NCI-H1930 (cell line): ENCODE measurements at places on chromosomes 1 and 21.

- DNase-seq: no peak
These were observed 545.9 kb downstream of the SMYD3 start for GRCh38 chr1:245961137-245961540.

GRCh38 chr1:181062836-181063428, 25.6 kb upstream of the IER5 start:
- DNase-seq: no peak

- no peak for DNase-seq
These were observed 20.2 kb downstream of the SDC3 start for GRCh38 chr1:30888391-30888790.

DNA sequence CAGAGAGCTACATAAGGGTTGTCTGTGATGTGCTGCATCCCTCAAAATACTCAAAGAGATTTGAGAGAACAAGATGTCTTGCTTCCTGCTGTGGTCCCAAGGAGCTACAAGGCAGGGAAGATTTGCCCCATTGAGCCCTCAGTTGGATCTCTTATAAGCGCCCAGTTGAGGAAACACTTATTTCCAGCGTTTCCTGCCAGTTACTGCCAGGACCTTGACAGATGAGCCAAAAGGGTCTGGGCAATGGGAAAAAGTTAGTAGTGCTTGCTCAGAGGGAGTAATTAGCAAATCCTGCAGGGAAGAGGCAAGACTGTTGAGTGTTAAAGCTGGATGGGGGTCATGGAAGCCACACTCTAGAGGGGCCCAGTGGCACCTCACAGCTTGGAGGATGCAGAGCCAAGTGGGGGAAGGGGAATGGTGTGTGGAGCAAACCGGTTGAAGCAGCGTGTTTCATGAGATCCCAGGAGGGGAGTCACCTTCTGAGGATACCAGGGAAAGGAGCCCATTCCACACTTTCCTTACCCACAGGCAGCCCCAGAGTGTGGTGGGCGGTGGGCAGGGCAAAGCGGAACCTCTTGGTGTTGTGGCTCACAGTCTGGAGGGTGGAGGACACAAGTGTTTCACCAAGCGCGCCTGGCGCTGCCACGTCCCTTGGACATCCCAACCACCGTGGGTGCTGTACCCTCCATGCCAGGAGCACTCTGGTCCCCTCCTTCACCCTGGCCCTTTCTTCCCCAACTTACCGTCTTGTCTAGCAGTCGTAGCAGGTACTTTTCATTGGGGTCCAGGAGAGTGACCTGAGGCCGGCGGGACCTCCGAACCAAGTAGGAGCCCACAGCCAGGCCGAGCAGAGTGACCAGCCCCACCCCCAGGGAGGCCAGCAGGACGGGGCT, 805 bp downstream of the CYB5R1 start:
- no peak for DNase-seq

DNA sequence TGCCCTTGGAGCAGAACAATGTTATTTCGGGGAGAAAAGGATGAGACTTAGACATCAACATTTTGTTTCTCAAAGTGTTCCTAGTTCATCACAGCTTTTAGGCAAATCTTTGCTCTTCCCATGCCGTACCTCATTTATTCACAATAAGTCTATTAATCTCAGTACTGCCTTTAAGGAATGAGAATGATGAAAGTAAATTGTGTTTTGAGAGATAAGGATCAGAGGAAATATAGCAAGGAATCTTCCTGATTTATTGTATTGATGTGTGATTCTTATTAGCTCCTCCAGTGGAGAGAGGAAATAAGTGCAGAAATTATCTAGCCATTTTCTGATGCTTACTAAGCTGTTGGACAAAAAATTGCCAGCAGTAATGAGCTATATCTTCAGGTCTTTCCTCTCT, 2.0 kb downstream of the POLR3C start:
- DNase-seq: no peak

DNA sequence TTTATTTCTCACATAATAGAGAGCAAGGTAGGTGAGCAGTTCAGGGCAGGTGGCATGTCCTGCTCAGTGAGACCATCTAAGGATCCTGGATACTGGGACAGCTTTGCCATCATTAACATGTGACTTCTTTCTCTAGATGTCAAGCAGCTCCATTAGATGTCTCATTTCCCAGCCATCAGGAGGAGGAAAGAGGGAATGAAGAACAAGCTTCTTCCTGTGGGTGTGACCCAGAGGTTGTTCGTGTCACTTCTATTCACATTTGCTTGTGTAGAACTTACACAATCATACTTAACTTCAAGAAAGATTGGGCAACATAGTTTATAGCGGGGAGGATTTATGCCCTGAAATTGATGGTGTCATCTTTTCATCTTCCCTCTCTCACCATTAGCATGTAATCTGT, 169.2 kb upstream of the B3GALT2 start:
- DNase-seq: no peak

DNA sequence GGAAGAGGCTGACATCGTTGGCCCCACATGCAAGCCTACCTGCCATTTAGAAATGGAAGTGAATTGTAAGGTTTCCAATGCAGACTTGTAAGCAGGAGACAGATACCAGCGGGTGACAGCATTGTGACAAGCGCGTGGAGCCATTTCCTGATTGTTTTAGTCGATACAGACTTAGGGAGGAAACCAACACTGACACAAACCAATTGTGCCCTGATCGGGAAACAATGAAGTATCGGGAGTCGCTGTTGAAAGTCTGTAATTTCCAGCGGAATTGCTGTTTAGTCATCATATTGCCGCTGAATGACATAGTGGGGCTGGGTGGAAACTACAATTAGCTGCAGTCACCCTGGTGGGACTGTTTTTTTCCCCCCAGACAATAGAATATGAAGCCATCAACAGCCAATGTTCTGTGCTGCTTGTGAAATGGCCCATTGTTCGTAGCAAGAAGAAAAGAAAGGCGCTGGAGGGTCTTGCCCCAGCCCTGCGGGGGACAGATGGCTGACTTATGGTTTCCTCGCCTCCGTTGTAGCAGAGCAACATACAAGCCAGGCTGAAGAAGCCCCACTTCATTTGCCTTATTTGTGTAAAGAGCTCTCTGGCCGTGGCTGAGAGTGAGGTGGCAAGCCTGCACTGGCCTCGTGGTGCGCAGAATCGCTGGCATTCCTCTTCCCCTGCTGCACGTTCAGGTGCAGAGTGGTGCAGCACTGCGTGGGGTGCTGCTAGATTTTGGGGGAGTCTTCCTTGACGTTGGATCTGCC, 462.7 kb downstream of the CAMTA1 start:
- DNase-seq: no peak

DNA sequence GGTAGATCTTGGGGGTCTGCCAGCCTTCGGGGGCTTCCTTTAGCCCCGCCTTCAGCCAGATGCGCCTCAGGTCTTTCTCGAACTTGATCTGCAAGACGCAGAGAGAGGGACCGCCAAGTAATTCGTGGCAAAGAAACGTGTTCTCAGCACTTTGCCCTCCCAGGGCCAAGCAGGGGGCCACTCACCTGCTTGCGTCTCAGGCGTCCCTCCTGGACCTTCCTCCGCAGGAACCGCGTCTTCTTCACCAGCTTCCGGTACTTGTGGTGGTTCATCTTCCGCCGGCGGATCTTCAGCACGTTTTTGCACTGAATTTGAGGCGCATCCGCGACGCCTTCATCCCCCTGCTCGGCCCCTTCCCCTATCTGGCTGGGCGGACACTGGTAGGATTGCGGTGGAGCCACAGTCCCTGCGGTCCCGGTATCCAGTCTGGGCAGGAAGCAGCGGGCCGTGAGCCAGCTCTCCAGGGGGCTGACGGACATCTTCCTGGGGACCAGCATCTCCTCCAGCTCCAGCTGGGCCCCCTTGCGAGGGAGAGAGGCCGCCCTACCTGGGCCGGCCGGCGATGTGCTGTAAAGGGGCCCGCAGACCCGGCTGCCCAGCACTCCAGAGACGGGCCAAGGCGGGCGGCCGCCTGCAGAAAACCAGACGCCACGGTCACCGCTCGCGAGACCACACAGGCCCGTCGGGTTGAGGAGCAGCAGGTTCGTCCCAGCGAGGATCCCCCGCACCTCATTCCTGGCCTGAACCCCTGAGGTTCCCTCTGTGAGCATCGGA, 1.0 kb downstream of the AURKAIP1 start:
- no peak for DNase-seq

GRCh38 chr1:119647228-119647733, 785 bp downstream of the ZNF697 start:
- DNase-seq: no peak

DNA sequence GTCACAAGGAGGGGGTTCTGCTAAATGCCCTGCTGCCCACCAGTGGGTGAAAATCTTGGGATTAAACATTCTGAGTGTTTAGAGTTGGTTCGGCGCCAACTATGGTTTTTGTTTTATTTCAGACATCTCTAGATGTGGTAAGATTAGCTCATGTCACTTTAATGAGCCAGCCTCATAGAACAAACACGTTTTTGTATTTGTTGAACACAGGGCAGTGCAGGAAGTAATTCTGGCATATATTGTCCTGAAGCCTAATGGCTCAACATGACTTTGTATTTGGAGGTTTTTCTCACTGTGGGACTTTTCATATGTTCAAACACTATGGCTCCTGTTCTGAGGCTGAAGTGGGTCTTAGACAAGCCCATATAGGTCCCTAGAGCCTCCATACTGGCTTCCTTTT, 107.8 kb downstream of the NGF start:
- no peak for DNase-seq

DNA sequence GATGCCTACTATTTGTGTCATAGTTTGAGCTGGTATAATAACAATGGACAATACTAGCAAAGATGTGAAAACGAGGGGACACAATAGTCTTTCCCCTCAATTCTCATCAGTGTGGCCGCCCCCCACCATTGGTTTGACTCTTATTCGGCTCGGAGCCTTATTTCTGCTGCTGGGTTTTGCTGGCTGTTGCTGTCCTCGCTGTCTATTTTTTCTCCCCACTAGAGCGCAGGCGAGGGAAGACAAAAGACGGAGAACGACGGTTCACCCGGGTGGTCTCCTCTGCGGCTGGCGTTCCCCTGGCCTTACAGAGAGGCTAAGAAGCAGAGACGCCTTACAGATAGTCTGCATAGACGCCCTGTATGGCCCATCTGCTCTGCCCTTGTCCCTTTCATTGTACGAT, 19.4 kb downstream of the CLIC6 start:
- DNase-seq: peak; percentile 68

DNA sequence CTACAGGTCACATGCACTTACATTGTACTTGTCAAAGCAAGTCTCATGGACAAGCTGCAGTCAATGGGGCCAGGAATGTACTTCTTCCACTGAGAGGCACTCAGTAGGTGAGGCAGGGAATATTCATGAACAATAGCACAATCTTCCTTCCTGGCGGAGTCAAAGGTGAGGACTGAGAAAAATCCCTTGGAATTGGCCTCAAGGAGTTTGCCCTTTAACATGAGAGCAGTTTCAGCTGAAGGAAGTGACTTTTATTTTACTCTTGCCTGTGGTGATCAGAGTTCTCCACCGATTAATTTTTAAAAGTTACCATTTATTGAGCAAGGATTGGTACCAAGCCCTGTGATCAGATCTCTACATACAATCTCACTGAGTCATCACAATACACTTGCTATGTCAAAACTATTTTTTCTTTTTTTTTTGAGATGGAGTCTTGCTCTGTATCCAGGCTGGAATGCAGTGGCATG, 11.2 kb upstream of the AK2 start:
- no peak for DNase-seq

DNA sequence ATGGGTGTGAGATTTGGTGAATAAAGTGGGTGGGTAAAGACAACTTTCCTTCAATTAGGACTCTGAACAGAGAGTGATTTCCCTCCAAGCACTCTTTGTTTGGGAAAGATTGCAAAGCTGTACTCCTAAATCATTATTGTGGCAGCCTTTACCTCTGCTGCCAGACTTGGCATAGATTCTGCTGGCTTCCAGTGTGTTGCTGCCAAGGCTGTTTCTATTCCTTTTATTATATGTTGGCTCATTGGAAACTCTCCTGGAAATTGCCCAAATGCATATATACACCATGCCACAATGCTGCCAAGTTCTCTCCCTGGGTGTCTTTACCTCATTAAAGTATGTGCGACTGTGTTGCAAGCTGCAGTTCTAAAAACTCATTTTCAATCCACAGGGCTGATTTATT, 668.0 kb downstream of the MRPL39 start:
- DNase-seq: no peak

DNA sequence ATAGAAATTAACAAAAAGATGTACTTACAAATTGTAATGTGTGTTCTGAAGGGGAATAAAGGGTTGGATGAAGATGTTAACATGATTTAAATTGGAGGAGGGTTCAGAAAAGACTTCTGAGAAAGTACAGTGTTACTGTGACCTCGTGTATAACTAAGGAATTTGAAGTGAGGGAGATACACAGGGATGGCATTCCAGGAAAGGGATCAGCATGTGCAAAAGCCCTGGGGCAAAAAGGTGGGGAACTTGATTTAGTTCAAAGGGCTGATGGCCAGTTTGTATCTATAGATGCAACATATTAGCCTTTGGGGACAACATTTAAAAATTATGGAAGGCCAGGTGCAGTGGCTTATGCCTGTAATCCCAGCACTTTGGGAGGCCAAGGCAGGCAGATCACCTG, 33.3 kb upstream of the DEGS1 start:
- DNase-seq: no peak

- DNase-seq: no peak
These were observed 61.3 kb downstream of the BCAR3 start for GRCh38 chr1:93620172-93620840.
